H1 (cell line): ENCODE measurements at places on chromosomes 7 and 10. TPM values are rescaled to one million over a fixed set of nuclear protein-coding genes. Genes with fewer than 3 reads are reported as not detected.
A peak's percentile ranks its signal among the peaks of the same experiment; 100 is the strongest.

DNA sequence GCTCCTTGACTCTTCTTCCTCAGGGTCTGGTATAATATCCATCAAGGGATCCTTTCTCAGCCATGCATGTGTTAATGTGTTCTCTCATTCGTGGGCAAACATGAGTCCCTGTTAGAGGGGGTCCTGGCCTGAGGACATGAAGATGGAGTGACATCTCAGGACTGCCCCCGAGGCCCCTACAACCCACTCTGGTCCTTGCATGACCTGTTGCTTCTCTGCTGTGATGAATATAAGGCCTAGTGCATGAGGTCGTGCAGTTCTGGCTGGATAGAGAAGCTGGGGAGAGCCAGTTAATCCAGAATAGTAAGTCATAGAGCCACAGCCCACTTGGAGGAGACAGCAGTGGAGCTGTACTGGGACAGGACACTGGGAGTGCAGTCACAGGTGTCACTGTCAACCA lies 4.6 kb upstream of the VWC2 start:
- H3K36me3 ChIP-seq, result no peaks in the 10 kb centered on the region
- peaks cover 33% of the 10 kb centered on the region for H3K27me3 ChIP-seq
- H3K4me3 ChIP-seq, result no peak overlapping the region
- H3K27ac ChIP-seq, result no peak overlapping the region
- DNase-seq, result no peak

- no peak overlapping the region for H3K27ac ChIP-seq
- no peak for DNase-seq
- no peaks in the 10 kb centered on the region for H3K27me3 ChIP-seq
- H3K4me1 ChIP-seq, result no peaks in the 10 kb centered on the region
Measured at GRCh38 chr7:74387606-74388005, 66.1 kb upstream of the GTF2IRD1 start.

NOBOX gene
- not detected in 2 replicates for total RNA-seq

DNA sequence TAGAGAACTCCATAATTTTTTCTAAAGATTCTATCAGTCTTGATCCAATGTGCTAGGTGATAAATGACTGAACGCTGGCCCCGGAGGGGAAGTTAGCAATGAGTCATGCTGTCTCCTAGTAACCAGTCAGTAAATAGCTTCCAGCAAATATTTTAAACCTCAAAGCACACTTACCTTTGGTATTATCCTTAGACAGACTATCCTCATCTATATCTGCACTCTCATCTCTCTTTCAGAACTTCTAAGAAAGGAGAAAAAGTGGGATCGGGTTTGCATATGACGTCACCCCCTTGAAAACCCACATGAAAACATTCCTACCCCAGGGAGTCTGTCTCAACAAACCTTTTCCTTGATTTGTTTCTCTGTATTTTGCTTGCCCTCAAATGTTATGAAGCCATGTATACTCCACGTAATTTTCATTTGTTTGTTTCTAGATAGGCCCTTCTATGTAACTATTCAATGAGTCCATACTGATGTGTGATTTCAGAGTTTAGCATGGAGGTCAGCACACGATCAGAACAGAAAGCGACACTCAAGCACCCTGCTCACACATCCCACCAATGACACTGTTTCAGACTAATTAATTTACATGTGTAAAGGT lies 174.9 kb upstream of the NRP1 start:
- H3K4me3 ChIP-seq, result no peak overlapping the region
- no peaks in the 10 kb centered on the region for H3K36me3 ChIP-seq
- DNase-seq, result no peak
- no peak overlapping the region for H3K27ac ChIP-seq
- peaks cover 5% of the 10 kb centered on the region; the same call in 1 of the 2 replicates for H3K4me1 ChIP-seq
- no peaks in the 10 kb centered on the region for H3K27me3 ChIP-seq

GRCh38 chr10:131732631-131733127 lies 168.1 kb upstream of the PPP2R2D start:
- H3K27ac ChIP-seq, result no peak overlapping the region
- no peaks in the 10 kb centered on the region for H3K36me3 ChIP-seq
- H3K4me1 ChIP-seq, result no peaks in the 10 kb centered on the region

TRIM50 gene
- total RNA-seq, result 0.31 TPM in 1 of 2 replicates, not detected in the other

DNA sequence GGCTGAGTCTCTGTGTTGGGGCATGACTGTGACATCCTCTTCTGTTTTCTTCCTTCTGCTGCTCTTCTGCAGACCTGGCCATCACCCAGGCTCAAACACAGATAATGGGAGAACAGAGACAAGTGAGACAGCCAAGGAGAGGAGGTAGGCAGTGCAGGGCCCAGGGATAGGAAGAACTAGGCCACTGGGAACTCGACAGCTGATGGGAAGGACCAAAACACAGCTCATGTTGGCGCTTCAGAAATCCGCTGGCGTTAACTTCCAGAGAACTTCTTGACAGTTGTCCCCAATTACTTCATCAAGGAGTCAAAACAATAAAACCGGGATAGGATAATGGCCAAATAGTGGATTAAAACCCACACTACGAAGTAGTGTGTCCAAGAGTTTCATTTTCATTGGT lies 97.0 kb upstream of the PALS2 start:
- DNase-seq, result no peak
- no peak overlapping the region for H3K27ac ChIP-seq
- no peaks in the 10 kb centered on the region for H3K36me3 ChIP-seq
- peaks cover 11% of the 10 kb centered on the region for H3K4me1 ChIP-seq
- no peak overlapping the region for H3K4me3 ChIP-seq

- no peaks in the 10 kb centered on the region for H3K27me3 ChIP-seq
- no peak overlapping the region for H3K27ac ChIP-seq
- no peak overlapping the region for H3K4me3 ChIP-seq
- no peak for DNase-seq
- no peaks in the 10 kb centered on the region; the same call in 1 of the 2 replicates for H3K4me1 ChIP-seq
Measured at GRCh38 chr7:64559206-64559605, 3.7 kb downstream of the ZNF680 start.

ZNF736 gene
- not detected in 2 replicates for total RNA-seq

GRCh38 chr7:3207387-3207902 lies 93.6 kb upstream of the SDK1 start:
- no peaks in the 10 kb centered on the region for H3K4me1 ChIP-seq
- no peaks in the 10 kb centered on the region for H3K36me3 ChIP-seq
- H3K27me3 ChIP-seq, result no peaks in the 10 kb centered on the region
- peak; percentile 22 for DNase-seq
- H3K27ac ChIP-seq, result no peak overlapping the region
- H3K4me3 ChIP-seq, result no peak overlapping the region
